ENCODE measurements at places on chromosomes 5 and 9.
A peak's percentile ranks its signal among the peaks of the same experiment; 100 is the strongest.

DNA sequence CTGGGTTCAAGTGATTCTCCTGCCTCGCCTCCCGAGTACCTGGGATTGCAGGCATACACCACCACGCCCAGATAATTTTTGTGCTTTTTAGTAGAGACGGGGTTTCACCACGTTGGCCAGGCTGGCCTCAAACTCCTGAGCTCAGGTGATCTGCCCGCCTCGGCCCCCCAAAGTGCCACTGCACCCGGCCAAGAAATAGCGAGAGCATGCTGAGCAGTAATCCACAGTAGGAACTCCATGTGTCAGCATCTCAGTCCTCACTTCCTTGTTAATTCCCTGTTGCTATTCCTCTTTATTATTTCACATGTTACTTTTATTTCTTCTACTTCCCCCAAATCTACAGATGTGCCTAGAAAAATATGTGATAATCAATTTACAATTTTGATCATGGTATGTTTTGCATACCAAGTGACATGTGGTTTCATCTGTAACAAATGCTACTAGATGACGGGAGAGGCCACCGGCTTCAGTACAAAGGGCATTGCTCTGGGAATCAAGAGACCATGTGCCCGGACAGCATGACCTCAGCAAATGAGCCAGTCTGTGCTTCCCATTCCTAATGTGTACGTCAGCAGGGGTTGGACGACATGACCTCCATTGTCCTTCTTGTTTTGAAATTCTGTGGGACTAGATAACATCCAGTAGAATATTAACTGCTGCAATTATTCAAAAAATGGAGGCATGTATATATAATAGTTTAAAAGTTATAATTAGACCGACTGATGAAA is 61.6 kb downstream of the FNBP1 start:
- no peak for DNase-seq

DNA sequence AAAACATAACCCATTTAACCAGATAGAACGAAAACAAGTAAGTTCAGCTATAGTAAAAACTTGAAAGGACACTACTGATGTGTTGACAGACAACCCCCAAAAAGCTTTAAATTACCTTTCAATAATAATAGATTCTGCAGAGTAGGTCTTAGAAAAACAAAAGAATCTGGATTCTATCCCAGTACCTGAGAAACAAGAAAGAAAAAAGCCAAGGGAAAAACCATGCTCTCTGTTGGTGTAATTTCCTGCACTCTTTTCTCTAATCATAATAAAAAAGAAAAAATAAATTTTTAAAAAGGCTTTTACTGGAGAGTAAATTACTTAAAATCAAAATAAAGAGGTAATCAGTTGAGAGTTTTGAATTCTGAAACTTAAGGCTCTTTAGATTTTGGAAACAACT is 1090.4 kb downstream of the PTPRD start:
- DNase-seq, result no peak

DNA sequence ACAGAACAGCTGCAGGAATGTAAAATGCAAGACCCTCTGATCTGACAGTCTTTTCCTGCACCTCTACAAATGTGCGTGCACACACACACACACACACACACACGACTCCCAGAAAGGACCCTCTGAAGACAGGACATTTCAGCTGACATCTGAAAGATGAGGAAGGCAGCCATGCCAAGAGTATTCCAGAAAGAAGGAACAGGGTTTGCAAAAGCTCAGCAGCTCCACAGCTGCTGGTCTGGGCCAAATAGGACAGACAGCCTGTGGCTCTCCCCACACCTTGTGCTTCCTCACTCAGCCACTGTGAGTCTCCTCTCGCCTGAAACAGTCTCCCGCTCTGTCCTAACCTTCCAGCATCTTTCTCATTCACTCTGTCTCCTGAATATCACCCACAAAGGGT is 189.0 kb downstream of the PALM2AKAP2 start:
- no peak for DNase-seq

GRCh38 chr5:14598225-14598624 is 16.6 kb downstream of the OTULINL start:
- no peak for DNase-seq

DNA sequence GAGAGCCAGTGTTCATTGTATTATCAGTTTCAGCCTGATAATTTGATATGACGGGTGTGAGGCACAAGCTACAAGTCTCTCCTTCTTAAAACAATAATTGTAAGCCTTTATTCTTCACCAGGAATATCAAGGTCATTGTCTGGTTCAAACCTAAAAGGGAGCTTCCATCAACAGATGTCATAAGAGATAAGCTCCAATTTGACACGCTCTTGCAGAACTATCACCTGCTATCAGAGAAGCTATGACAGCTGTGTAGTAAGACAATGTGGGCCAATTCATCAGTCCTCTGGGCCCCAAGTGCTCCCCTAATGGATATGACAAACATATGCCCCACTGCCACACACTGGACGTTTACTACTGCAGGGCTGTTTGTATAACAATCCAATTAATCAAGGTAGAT is 1010.2 kb upstream of the DMAC1 start:
- DNase-seq, result no peak

- DNase-seq, result peak; percentile 10
These were observed 54.2 kb downstream of the LRSAM1 start for GRCh38 chr9:127505396-127506116.

- DNase-seq, result no peak
These were observed 150.9 kb downstream of the ZSWIM6 start for GRCh38 chr5:61482980-61483379.

- no peak for DNase-seq
These were observed 243.1 kb upstream of the RFX3 start for GRCh38 chr9:3768712-3769457.

GRCh38 chr5:174056064-174056847 is 10.8 kb downstream of the NSG2 start:
- DNase-seq, result no peak

- no peak for DNase-seq
These were observed 1.7 kb downstream of the PTAR1 start for GRCh38 chr9:69757996-69758675.

GRCh38 chr9:79551994-79552393 is 19.8 kb upstream of the TLE4 start:
- DNase-seq, result no peak

GRCh38 chr5:167664222-167664804 is 627.1 kb upstream of the WWC1 start:
- no peak for DNase-seq

DNA sequence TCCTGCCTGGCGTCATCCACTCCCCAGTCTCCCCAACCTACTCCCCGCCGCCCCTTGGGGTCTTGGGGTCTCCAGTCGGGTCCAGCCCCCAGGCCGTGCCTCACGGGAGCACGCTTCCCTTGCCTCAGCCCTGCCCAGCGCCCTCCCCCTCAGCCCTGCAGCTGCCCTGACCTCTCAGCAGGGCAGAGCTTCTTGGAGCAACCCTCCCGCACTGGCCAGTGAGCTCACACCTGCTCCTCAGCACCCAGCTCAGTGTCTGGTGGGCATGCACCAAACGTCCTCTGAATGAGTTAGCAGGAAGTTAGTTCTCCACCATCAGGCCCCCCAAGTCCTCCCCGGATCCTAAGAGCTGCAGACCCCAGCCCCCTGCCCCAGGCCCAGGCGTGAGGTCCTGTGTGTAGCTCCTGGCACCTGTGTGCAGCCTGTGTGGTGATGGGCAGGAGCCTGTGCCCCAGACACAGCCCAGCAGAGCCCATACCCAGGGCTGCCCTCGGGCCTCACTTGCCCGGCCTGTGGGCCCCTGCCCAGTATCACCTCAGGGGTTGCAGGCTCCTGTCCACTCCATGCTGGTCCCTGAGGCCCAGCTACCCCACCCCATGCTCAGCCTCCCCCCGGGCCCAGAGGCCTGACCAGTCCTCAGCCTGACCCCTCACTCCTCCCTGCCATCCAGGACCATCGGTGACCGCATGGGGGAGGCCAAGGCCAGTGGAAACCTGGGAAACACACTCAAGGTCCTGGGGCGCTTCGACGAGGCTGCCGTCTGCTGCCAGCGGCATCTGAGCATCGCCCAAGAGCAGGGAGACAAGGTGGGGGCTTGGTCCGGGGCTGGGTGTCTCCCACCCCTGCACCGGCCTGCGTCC is 8.2 kb downstream of the GPSM1 start:
- DNase-seq, result no peak

DNA sequence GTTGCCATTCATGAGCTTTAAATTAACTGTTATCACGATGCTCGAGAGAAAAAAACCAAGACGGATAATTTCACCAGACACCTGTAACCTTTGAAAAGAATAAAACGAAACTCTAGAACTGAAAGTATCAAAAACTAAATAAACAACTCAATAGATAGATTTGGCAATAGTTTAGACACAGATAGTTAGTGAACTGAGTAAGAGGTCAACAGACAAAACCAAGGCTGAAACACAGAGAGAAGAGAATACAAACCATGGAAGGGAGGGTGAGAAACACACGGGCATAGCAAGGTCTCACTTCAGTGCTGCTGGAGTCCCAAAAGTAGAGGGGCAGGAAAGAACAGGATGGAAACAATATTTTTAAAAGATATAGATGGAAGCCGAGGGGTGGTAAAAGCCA is 3.3 kb upstream of the OR2V1 start:
- no peak for DNase-seq

DNA sequence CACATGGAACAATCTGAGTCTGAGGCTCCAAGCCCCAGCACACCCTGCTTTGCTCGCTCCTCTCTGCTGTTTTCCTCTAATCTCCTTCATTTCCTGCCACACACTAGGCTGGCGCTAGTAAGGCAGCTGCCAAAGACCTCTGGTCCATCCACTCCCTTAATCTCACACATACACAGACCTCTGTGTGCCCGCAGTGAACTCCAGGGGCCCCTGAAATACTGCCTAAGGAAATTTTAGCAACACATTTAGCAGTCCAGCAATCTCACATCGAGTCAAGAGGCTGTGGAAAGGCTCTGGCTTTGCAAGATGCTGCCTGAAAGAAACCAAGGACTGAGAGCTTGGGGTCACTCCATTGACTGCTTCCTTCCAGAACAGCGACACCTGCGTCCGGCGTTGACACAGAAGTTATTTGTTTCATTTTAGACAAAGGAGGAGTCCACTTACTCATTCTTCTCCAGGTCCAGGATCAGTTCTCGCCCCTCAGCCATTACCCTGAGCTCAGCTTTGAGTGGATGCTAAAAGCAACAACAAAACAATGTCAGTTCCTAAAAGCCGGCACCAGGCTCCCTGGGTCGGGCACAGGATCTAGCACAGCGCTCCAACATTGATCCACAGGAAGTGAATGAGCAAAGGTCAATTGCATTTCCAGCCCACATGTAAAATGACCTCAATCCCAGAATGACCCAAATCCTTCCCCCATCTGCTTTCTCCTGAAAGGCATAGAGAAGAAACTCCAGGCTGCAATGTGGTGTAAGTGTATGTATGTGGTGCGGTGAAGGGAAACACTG is 11.5 kb downstream of the ADAM19 start:
- no peak for DNase-seq

GRCh38 chr9:19074836-19075235 is 25.6 kb downstream of the RRAGA start:
- no peak for DNase-seq

- DNase-seq, result no peak
These were observed 33.3 kb downstream of the GLIS3 start for GRCh38 chr9:4266602-4267001.

DNA sequence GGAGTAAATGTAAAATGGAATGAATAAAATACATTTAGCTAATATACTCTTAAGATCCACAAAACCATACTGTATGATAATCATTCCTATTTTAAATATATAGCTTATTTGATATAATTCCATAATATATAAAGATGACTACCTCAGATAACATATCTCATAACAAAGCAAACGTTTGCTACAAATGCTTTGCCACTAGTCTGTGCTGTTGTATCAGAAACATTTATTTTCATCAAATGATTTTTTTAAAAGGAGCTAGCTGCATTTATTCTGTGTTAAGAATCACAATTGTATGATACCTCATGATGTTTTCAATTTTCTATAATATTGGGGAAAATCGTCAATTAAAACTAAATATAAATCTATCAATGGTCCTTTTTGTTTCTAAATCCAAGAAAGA is 567.2 kb downstream of the PTPRD start:
- DNase-seq, result no peak

DNA sequence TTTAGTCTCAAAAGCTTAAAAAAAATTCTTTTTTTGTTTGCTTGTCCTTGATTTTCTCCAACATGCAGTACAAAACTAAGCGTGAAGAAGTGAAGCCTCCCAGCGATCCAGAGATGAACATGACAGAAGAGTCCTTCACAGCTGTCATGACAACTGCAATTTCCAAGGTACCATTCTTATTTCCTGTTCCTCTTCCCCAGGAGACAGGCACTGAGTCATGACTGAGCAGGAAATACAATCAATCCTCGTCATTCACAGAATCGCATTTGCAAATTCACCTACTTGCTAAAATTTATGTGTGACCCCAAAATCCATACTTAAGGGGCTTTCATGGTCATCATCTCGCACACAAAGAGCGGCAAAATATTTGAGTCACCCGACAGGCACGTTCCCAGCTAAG is 77.3 kb downstream of the SLC1A1 start:
- no peak for DNase-seq

- DNase-seq, result no peak
These were observed 188.1 kb upstream of the EFNA5 start for GRCh38 chr5:107858788-107859187.

DNA sequence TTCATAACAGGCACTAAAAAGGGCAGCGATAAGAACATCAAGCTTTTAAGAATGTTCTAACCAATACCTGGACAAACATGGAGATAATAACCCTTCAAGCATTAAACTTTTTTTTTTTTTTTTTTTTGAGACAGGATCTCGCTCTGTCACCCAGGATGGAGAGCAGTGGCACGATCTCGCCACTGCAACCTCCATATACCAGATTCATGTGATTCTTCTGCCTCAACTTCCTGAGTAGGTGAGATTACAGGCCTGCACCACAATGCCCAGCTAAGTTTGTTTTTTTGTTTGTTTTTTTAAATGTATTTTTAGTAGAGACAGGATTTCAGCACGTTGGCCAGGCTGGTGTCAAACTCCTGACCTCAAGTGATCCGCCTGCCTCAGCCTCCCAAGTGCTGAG is 14.7 kb upstream of the ENC1 start:
- DNase-seq, result no peak

GRCh38 chr9:109346904-109347303 is 26.0 kb upstream of the EPB41L4B start:
- DNase-seq, result no peak

DNA sequence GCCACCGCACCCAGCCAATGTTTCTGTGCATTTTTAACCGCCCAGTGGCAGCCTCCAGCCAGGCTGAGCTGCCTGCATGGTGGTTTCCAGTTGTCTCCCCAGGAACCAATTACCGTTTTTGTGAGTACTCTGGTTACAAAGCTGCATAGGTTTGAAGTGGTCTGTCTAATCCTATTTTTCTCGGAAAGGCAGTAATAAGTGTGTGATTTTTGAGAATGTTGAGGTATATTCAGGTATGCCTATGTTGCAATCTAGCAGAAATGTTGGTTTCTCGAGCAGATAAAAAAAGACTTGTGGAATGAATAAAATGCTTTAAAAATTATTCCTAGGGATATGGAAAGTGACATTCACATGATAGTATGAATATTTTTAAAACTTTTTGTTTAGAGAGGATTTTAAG is 41.5 kb upstream of the ANKH start:
- DNase-seq, result no peak

GRCh38 chr9:97367729-97368128 is 44.2 kb upstream of the TDRD7 start:
- DNase-seq, result no peak

GRCh38 chr9:120569556-120569955 is 10.4 kb downstream of the CDK5RAP2 start:
- DNase-seq, result no peak
